Endodermal cell (in vitro differentiated cells): ENCODE measurements at places on chromosomes 2 and 18. TPM values are rescaled to one million over a fixed set of nuclear protein-coding genes. Genes with fewer than 3 reads are reported as not detected.

DNA sequence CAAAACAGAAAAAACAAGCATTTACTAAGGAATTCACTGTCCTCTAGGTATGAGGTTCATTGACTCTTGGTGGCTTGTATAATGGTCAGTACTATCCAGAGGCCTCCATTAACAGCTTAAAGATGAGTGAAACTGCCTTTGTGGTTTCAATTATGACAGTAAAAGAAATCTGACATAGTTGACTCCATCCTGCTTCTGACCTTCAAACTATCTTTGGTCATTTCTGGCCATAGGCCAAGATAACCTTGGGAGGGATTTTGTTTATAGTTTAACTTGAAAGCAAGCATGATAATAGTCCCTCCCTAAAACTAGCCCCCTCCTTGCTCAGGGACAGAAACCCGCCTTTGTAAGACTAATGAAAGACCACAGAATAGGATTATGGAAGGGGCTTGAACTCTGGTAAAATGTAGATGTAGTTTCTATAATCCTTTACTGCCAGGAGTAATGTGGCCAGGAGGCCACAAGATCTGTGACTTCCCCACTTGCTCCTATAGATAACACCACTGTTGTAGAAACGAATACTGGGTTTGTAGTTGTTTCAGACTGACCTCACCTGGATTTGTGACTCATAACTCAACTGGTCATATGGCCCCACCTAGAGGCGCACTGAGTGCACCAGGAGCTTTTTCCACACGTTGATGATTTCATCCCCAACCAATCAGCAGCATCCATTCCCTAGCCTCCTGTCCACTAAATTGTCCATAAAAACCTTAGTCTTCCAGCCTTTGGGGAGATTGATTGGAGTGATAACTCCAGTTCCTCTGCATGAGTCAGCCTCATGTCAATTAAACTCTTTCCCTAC lies 8.6 kb upstream of the PLEKHM3 start:
- no peaks in the 10 kb centered on the region for H3K27me3 ChIP-seq
- H3K4me3 ChIP-seq, result no peak overlapping the region
- H3K4me1 ChIP-seq, result peaks cover 4% of the 10 kb centered on the region
- H3K27ac ChIP-seq, result no peak overlapping the region

- peak overlapping the region; percentile 78 for H3K4me3 ChIP-seq
- H3K27me3 ChIP-seq, result peaks cover 19% of the 10 kb centered on the region
- no peaks in the 10 kb centered on the region for H3K36me3 ChIP-seq
- H3K4me1 ChIP-seq, result peaks cover 6% of the 10 kb centered on the region
- H3K27ac ChIP-seq, result peak overlapping the region; percentile 33
These were observed 818 bp upstream of the IKZF2 start for GRCh38 chr2:213152065-213152794.

DNA sequence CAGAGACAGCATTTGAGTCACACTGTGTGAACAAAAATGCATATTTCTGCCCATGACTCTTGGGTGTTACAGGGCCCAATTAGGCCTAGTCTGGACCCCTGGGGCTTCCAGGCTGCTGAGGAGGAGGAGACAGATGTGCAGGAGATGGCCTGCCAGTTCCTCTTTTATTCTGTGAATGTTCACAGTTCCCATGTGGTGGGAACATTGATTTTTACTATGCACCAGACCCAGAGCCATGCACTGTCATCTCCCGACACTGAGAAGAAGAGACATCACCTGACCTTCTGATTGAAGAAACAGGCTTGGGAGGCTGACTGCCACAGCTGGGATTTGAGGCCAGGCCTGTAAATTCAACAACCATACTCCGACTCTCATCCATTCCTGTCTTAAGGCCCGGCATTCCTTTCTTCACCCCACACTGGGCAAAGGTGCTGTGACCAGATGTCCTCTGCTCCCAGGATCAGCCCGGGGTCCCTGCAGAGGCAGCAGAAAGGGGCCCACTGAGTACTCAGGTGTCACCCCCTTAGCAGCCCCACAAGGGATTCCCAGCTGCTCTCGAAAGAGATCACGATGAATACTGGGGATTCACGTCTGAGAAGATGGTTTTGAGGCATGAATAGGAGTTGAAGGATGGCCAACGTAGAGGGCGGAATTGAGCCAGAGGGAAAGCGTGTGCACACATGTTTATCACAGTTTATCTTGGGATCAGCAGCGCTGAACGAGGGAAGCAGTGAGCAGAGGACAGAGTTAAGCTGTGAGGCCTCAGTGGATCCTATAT lies 3.6 kb upstream of the TFCP2L1 start:
- no peak for DNase-seq
- H3K27me3 ChIP-seq, result peaks cover 28% of the 10 kb centered on the region
- no peak overlapping the region for H3K27ac ChIP-seq
- H3K4me1 ChIP-seq, result no peaks in the 10 kb centered on the region

DNA sequence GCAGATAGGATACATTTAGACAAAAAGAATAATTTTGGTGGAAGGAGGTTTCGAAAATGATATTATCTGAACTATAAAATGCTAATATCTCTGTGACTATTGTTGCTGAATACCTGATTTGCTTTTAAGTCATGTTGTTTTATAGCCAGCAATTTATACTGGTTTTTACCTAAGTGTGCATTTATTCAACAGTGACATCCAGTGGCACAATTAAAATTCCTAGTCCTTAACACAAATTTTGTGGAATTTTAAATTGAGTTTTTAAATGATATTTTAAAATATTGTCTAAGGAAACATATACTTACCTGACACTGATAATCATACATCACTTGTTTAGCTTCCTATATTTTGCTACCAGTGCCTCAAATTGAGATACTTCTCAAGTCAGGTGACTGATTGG lies 144.8 kb downstream of the ARHGAP28 start:
- no peaks in the 10 kb centered on the region for H3K27me3 ChIP-seq
- H3K27ac ChIP-seq, result no peak overlapping the region
- H3K4me1 ChIP-seq, result no peaks in the 10 kb centered on the region
- no peak overlapping the region for H3K4me3 ChIP-seq
- peaks cover 80% of the 10 kb centered on the region for H3K36me3 ChIP-seq
- DNase-seq, result no peak

- H3K4me3 ChIP-seq, result no peak overlapping the region
- peaks cover 21% of the 10 kb centered on the region for H3K4me1 ChIP-seq
- DNase-seq, result no peak
- no peaks in the 10 kb centered on the region for H3K36me3 ChIP-seq
- H3K27ac ChIP-seq, result no peak overlapping the region
These were observed 52.0 kb downstream of the ZFP36L2 start for GRCh38 chr2:43174368-43174916.

- peaks cover 7% of the 10 kb centered on the region for H3K4me1 ChIP-seq
- peak overlapping the region; percentile 92 for H3K4me3 ChIP-seq
- H3K27ac ChIP-seq, result peak overlapping the region; percentile 98
- DNase-seq, result peak; percentile 55
- peaks cover 36% of the 10 kb centered on the region for H3K36me3 ChIP-seq
These were observed 1.2 kb downstream of the CNOT9 start for GRCh38 chr2:218569661-218570500.

DNA sequence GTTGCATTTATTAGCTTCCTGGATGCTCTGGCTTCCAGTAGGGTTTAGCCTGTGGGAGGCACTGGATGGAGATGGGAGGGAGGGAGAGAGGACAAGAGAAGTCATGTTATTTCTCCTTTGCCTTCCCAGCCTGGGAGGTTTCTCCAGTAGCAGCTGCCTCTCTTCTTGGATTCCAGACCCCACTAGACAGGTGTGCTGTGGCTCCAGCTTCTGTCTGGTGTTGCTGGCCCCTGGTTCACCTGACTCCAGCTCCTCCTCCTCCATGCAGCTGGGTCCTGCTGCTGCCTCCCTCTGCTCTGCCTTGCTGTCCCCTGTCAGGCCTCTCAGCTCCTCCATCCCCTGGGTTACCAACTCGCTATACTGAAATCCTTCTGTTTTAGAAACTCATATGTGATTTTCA lies 188.9 kb upstream of the TNP1 start:
- H3K27ac ChIP-seq, result no peak overlapping the region
- no peak for DNase-seq
- H3K36me3 ChIP-seq, result no peaks in the 10 kb centered on the region
- peak overlapping the region; percentile 15 for H3K4me3 ChIP-seq
- peaks cover 9% of the 10 kb centered on the region for H3K4me1 ChIP-seq
- no peaks in the 10 kb centered on the region for H3K27me3 ChIP-seq

GRCh38 chr18:52903857-52904256 lies 563.9 kb downstream of the DCC start:
- no peak overlapping the region for H3K27ac ChIP-seq
- no peak overlapping the region for H3K4me3 ChIP-seq
- no peaks in the 10 kb centered on the region for H3K27me3 ChIP-seq
- H3K4me1 ChIP-seq, result peaks cover 3% of the 10 kb centered on the region
- H3K36me3 ChIP-seq, result no peaks in the 10 kb centered on the region
- peak; percentile 87 for DNase-seq

The B4GALT6 gene
- total RNA-seq, result 15.8 to 48.4 TPM (median 47.8 TPM) in 3 replicates

The STAT4 gene
- 6.9 to 8.8 TPM (median 8.4 TPM) in 3 replicates for total RNA-seq

The TDRD15 gene
- 0.27 to 0.33 TPM in 2 of 3 replicates, not detected in the other for total RNA-seq

The SH3YL1 gene
- 37.4 and 39.0 TPM in 2 replicates for total RNA-seq

The SLC25A52 gene
- 0.46 to 1.4 TPM in 2 of 3 replicates, not detected in the other for total RNA-seq
